ENCODE measurements at places on chromosomes 7 and 10.
A peak's percentile ranks its signal among the peaks of the same experiment; 100 is the strongest.

- no peak for DNase-seq
These were observed 70.6 kb downstream of the MLLT10 start for GRCh38 chr10:21604651-21605050.

GRCh38 chr10:58570307-58570723 lies 57.6 kb downstream of the BICC1 start:
- DNase-seq, result no peak

- no peak for DNase-seq
These were observed 130.4 kb downstream of the JCAD start for GRCh38 chr10:29929006-29929405.

GRCh38 chr7:104933521-104933988 lies 80.5 kb upstream of the KMT2E start:
- DNase-seq, result no peak

DNA sequence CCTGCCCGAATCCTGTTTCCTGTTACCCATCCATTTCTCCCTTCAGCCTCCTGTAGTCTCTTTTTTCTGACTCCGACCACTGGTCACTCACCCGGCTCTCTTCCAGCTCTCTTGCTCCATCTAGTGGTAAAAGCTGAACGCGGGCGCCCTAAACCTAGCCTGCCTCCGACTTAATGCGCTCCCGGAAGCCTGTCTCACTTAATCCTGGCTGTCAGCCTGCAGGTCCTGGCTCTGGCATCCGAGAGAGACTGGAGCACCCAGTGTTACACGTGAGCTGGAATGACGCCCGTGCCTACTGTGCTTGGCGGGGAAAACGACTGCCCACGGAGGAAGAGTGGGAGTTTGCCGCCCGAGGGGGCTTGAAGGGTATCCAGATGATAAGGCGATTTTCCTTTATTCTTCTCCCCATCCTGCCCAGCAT lies 10.3 kb downstream of the SUMF2 start:
- DNase-seq, result peak; percentile 49

- no peak for DNase-seq
These were observed 135.9 kb downstream of the ABCA13 start for GRCh38 chr7:48307041-48307714.

DNA sequence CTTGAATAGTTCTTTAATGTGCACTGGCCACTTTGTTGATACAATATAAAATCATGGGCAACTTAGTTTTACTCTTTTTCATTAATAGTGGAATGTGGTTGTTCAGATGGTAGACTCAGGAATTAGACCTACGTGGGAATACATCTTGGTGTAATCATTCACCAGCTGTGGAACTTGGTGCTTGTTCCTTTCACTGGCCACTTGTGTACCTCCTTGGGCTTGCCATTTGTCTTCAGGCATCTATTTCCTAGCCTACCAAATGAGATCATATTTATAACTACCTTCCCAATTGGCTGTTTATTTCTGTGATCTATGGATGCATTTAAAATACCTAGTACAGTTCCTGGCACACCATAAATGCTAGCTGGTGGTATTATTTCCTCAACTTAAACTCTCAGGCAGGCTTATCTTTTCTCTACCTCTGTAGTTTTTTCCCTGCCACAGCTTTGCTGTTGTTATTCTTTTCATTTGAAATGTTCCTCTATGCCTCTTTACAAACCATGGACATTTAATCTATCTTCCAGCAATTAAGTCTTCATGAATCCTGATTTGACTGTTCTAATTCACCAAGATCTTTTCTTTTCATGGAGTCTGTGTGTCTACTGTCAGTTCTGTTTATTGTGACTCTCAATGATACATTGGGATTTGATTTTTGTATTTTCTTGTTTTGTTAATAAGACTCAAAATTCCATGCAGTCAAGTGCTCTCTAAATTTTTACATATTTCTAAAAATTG lies 113.0 kb downstream of the ADAM22 start:
- no peak for DNase-seq

- no peak for DNase-seq
These were observed 192.1 kb upstream of the MKI67 start for GRCh38 chr10:128318366-128318765.

DNA sequence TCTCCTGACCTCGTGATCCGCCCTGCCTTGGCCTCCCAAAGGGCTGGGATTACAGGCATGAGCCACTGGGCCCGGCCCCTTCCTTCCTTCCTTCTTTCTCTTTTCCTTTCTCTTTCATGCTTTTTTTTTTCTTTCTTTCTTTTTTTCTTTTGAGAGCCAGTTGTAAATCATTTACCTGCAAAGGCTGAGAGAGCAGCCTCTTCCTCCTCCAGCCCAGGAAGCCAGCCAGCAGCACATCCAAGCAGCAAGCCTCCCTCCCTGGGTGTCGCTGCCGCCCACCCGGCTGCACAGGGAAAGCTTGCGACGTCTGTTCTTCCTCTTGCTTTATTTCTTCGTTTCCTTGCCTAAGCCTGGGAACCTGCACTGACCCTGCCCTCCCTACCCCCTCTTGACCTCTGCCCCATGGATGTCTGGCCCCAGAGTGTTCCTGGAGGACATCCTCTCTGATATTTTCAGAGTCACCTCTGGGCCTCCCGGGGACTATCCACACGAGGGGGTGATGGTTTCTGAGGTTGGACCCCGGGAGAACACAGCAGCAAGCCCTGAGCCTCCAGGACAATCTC lies 62.8 kb upstream of the MYL10 start:
- DNase-seq, result no peak

- no peak for DNase-seq
These were observed 51.4 kb upstream of the ZNF716 start for GRCh38 chr7:57398548-57398947.

GRCh38 chr7:135499818-135500217 lies 10.1 kb downstream of the CNOT4 start:
- DNase-seq, result no peak

DNA sequence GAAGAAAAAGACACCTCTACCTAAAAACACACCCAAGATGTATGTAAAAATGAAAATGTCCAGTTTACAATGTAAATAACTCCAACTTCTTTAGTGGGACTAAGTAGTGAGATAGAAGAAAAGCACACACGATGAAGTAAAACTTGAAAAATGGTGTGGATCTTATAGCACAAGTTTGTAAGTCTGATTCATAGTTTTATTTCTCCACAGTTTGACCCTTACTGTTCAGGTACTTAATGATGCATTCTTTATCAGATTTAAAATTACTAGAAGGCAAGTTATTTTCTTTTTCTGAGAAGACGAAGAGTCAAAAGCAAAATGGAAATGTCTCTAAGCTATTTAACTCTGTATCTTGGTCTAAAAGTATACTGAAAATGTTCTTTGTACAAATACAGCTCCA lies 6.1 kb downstream of the NAMPT start:
- DNase-seq, result no peak

DNA sequence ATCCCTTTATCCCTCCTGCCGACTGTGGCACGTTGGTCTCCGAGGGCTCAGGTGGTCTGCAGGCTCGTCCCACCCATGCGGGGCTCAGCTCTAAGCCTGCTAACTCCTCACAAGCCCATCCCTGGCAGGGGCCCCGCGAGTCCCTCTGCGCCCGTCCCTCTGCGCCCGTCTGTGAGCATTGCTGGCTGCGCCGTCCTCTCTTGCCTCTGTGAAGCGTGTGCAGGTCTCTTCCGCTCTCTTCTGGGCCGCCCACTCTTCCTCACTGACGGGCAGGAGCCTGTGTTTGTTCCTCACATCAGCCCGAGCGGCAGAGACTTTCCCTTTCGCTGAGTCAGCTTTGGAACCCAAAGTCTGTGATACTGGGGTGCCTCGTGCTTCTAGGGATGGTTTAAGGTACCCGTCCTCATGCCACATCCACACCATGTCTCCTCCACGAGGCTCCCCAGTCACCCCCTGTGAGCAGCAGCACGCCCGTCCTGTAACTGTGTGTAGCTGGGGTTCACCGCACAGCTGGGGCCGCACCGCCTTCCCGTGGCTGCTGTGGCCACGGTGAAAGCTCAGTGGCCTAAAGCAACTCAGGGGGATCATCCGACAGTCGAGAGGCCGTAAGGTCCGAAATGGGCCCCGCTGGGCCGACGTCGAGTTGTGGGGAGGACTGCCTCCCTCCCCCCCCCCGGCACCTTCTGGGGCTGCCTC lies 35.5 kb downstream of the ADGRA1 start:
- no peak for DNase-seq

GRCh38 chr10:130127364-130128061 lies 8.7 kb upstream of the GLRX3 start:
- DNase-seq, result peak; percentile 36

- no peak for DNase-seq
These were observed 11.0 kb downstream of the TBATA start for GRCh38 chr10:70773965-70774809.

GRCh38 chr10:17115683-17116082 lies 13.9 kb downstream of the CUBN start:
- DNase-seq, result no peak

DNA sequence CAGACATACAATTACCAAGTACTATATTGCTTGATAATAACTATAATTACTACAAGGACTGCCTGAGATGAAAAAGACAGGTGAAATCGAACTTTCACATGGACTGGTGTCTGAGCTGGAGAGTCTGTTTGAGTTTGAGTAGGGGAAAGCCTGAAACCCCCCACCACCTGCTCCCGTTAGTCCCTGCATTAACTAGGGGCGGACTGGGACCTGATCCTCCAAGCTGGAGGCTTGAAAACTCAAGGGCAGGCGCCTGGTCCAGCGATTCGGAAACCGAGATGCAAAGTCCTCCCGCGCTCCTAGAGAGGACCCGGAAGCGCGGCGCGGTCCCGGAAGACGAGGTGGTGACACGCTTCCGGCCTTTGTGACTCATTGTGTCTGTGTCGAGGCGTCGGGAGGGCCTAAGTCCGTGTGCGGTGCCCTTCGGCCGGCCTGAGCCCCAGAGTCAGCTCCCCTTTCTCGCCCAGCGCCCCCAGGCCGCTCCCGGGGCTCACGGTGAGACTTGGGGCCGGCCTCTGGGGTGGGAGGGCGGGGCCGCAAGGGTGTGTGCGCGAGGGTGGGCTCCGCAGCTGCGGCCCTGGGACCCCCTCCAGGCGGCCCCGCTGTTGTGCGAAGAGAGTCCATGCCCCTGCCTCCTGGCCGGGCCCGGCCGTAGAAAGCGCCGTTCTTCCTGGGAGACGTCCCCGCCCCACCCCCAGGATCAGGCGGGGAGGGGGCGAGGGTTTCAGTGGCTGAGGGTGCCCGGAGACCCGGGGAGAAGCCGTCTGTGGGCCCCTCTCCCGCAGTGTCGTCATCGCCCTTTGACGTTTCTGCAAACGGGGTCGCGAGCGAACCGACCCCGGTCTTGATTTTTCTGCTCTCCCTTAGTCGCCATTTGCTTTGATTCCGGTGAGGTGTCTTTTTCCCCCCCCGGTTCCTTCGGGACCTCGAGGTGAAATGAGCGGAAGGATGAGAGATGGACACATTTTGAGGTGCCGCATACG lies at the start of gene ZKSCAN1:
ZKSCAN1 (plus strand) TSS at position 365 of the 983 bp plus-strand sequence. CDS start 7,911 bp downstream, outside the sequence.
- peak; percentile 81 for DNase-seq

DNA sequence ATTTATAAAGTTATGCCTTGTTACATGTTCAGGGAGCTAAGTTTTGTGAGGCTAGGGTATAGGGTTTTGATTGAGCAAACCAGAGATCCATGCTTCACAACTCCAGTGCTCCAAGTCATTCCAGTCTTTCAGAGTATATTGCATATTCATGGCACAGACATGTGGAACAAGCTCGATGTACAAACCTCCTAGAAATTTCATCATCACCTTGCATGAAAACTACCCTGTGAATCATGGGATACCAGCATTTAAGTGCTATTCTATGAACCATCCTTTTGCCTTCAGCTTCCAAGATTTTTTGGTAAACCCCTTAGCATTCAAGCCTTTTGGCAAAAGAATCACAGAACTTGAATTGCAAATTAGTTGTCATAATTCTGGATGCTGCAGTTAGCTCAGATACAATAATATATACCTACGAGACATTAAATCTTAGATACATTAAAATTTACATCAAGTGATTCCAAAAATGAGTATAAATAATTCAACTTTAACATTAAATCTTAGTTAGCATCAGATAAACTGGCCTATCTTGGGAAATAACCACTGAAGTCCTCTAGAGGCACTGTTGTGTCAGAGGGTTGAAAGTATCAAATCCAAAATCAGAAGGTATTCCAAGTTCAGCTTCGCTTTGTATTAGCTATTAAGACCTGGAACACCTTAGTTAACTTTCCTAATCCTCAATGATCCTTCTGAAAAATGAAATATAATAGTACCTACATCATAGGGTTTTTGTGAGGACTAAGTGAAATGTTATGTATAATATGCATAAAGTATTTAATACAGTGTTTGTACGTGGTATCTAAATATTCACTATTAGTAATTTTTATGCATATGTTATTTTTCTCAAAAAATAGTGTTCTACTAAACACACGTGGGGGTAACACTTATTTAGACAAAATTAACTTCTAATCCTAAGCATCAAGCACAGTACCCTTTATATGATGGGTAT lies 55.5 kb upstream of the CABCOCO1 start:
- no peak for DNase-seq

DNA sequence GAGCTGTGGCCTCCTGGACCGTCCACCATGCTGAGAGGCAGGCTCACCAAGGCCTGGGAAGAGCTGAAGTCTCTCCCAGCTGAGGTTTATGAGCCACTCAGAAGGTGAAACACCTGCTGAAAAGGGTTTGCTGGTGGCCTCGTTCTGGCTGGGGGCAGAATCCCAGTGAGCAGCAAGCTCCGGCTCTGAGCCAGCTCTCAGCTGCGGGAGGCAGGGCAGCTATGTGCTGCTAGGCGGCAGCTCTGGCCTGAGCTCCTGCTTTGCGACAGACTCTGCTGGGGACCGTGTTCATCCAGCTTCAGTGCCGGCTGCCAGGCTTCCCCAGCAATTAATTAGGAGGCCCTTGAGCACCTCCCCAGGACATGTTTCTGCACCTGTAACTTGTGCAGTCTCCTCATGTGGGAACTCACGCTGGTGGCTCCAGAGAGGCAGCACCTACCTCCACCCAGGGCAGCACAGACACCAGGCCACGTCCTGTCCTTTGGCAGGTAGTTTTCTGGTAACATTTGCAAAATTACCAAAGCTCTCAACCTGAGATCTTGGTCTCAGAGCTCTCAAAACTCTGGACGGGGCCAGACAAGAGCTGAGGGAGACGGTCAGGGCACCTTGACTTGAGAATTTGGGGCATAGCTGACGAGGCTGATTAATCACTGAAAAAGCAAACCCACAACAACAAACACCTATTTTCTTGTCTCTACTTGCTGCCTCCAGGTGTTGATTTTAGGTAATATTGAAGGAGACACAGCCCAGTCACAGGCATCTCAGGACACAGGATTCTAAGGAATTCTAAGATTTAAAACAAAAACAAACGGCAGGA lies 185.0 kb downstream of the TCERG1L start:
- no peak for DNase-seq

- DNase-seq, result no peak
These were observed 31.8 kb upstream of the ABCA13 start for GRCh38 chr7:48139459-48139858.

GRCh38 chr7:23267357-23267756 lies 20.8 kb downstream of the GPNMB start:
- no peak for DNase-seq

DNA sequence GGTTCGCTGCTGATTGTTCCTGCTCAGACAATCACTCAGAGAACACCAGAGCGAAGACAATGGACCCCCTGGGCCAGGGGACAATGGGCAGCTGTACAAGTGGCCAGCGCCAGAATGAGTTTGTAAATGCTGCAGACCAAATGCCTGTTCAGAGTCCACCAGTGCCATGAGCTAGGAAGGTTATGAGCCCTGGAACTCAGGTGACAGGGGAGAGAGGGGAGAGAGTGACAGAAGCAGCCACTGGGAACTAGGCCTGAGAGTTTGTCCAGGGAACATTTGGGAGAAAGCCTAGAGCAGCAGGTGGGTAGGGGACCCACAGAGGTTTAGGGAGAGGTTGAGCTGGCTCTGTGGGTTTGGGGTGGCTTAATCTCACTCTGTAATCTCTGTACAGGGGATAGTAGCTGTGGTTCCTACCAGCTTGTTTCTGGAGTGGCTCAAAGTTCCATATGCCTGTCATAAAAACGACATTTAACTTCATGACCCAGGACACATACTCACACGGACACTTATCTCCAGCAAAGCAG lies 60.4 kb downstream of the C10orf105 start:
- DNase-seq, result no peak
